Left lung (tissue), 14 donors: ENCODE measurements at places on chromosomes 2 and 18. TPM values are rescaled to one million over a fixed set of nuclear protein-coding genes. Genes with fewer than 3 reads are reported as not detected.

Gene TWIST2
- total RNA-seq, result 12.8 TPM

Gene EFHD1
- total RNA-seq, result 5.5 TPM

Gene NGEF
- total RNA-seq, result 0.26 TPM

Gene ID2
- 87.0 TPM for total RNA-seq

Gene CLASP1
- total RNA-seq, result 42.9 TPM

Gene STARD6
- not detected for total RNA-seq

Gene LAMA3
- 42.8 TPM for total RNA-seq

Gene DSC3
- 0.97 TPM for total RNA-seq

Gene DSEL
- 17.3 TPM for total RNA-seq

Gene TDRD15
- not detected for total RNA-seq

Gene ZEB2
- 141 TPM for total RNA-seq

Gene UGT1A8
- not detected for total RNA-seq

Gene VWA3B
- not detected for total RNA-seq

Gene BCL2
- 8.7 TPM for total RNA-seq

Gene UGT1A5
- not detected for total RNA-seq

Gene CSRNP3
- total RNA-seq, result 5.5 TPM

Gene VWC2L
- not detected for total RNA-seq

Gene RESP18
- not detected for total RNA-seq

Gene ALPP
- 3.1 TPM for total RNA-seq

Gene NETO1
- not detected for total RNA-seq

Gene LRP1B
- total RNA-seq, result 0.03 TPM

Gene CCDC102B
- 78.3 TPM for total RNA-seq

Gene TUBB8B
- not detected for total RNA-seq

Gene CXCR1
- total RNA-seq, result 21.0 TPM

Gene PTPRM
- 76.4 TPM for total RNA-seq

Gene PLGLB2
- 1.2 TPM for total RNA-seq

Gene SNED1
- total RNA-seq, result 36.4 TPM

Gene POTEC
- total RNA-seq, result not detected

Gene RNF149
- 52.9 TPM for total RNA-seq

Gene CFAP53
- 2.3 TPM for total RNA-seq
